ENCODE measurements at places on chromosomes 16 and 17.

DNA sequence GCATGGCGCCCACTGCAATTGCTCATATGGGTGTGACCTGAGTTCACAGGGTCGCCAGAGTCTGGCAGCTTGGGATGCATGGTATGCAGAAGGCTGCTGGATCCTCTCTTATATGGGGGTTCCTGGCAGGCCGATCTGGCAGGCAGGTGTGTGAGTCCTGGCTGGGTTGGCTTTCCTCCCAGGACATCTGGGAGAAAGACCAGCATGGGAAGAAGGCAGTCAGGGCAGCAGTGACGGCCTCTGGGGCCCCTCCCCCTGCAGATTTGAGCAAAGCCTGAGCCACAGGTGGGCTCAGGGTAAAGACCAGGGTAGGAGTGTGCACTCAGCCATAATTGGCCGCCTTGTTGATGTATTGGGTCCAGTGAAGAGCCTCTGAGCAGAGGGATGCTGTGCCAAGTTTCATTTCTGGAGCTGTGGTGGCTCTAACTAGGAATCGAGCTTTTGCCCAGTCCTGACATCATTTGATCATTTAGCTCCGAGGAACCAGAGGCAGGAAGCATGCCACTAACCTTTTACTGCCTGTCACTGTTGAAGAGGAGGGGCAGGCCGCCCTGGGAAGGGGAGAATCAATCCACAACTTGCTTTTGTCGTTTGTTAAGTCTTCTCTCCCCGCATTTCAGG lies 174.3 kb downstream of the CCDC182 start:
- DNase-seq: no peak

DNA sequence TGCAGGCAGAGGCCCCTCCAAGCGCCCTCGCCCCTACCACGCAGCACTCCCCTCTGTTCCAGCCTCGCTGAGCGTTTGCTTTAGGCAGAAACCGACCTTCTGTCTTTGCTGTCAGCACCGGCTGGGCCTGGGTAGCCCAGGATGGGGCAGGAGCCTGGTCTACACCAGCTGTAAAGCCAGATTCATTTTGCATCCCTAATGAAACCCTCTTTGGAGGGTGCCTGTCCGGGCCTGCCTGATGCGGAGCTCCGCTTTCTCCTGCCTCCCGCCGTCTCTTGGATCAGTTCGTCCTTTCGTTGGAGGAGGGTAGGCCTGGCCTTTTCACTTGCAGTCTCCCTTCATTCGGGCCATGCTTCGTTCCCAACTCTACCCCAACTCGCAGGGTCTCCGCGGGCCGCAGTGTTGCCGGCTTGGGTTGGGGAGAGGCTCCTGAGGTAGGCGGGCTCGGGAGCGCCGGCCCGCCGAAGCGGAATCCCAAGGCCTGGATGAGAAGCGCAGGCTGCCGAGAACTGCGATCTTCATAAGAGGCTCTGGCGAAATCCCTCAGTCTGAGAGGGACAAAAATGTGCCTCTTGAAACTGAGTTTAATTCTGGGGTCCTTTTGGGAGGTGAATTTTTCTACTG lies 4.8 kb upstream of the HOXB8 start:
- DNase-seq: no peak

GRCh38 chr16:85720302-85720637 lies 30.6 kb downstream of the C16orf74 start:
- no peak for DNase-seq

- DNase-seq: no peak
These were observed 4.6 kb downstream of the TGFB1I1 start for GRCh38 chr16:31476303-31477219.

DNA sequence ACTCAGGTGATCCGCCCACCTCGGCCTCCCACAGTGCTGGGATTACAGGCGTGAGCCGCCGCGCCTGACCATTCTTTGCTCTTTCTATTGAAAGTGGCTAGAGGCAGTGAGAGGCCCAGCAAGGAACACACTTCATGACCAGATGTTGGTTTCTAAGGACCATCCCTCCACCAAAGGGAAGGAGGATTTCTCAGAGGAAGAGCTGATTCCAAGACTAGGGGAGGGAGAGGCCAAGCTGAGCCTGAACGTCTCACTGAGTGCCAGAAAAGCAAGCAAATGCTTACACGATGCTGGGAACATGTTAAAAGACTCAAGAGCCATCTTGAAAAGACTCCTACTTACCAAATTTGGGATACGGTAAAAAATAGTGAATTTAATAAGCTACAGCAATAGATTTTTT lies 79.2 kb downstream of the MRM3 start:
- no peak for DNase-seq

GRCh38 chr17:75848523-75849278 lies 4.5 kb upstream of the UNC13D start:
- DNase-seq: peak; percentile 13

DNA sequence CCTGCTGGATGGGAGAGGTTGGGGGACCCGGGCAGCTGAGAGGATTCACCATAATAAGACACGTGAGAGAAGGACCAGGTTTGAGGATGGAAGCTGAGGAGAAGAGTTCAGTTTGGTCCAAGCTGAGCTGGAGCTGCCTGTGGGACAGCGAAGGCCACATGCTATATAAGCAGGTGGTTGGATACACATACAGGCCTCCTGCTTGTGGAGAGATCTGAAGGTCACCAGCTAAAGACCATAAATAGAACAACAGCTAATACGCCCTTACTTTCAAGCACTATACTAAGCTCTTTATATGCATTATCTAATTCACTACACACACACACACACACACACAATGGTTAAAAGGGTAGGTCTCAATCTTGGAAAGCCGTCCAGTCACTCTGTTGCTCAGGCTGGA lies 32.1 kb downstream of the DUSP14 start:
- no peak for DNase-seq

GRCh38 chr17:45218895-45219661 lies 2.6 kb upstream of the FMNL1 start:
- peak; percentile 65 for DNase-seq

GRCh38 chr17:55198690-55199370 lies 65.9 kb upstream of the HLF start:
- peak; percentile 62 for DNase-seq

- no peak for DNase-seq
These were observed 508 bp downstream of the FLCN start for GRCh38 chr17:17236295-17237025.

DNA sequence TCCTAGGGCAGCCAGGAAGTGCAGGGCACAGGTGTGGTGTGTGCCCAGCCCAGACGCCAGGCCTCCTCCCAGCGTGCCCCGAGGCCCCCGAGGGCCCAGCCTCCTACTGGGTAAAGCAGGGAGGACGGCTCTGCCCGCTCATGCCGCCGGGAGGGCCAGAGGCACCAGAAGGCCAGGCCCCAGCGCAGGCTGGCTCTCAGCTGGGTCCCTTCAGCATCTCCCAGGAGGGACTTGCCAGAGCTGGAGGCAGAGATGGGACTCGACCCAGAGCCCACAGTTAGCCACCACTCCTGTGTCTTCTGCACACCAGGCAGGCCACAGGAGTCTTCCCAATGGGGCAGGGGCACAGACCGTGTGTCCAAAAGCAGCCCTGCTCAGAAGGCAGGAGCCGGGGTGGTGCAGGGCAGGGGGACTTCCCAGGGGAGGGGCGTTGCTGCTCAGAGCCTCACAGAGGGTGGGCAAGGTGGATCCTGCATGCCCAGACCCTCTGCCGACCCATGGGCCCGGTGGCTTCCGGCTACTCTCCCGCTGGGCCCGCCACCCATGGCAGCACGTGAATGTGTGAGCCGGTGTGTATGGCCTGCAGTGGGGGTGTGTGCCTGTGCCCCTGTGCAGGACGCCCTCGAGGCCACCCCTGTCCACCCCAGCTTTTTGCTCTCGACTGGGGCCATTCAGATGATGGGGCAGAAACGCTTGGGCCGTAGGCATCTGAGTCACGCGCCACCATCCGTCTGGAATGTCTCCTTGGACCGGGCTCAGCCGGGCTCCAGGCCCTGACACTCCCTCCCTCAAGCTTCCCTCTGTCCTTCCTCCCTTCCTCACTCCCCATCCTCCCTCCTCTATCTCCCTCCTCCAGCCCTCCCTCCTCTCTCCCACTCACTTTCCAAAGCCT lies 5.7 kb upstream of the ZNF469 start:
- DNase-seq: no peak

DNA sequence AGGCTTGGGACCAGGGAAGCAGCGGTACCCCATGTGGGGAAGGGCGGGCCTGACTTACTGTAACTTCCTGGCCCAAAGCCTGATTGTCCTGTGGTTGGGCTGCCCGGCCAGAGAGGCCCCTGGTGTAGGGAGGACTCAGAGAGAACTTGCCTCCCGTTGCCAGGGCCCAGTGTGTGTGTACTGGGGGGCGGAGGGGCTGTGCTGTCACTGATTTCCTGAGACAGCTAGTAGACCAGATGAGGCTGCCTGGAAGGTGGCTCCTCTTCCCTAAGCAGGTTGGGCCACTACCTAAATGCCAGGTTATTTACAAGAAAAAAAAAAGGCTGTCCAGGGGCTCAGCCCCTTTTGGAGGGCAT lies 16.7 kb downstream of the SOCS3 start:
- DNase-seq: no peak

DNA sequence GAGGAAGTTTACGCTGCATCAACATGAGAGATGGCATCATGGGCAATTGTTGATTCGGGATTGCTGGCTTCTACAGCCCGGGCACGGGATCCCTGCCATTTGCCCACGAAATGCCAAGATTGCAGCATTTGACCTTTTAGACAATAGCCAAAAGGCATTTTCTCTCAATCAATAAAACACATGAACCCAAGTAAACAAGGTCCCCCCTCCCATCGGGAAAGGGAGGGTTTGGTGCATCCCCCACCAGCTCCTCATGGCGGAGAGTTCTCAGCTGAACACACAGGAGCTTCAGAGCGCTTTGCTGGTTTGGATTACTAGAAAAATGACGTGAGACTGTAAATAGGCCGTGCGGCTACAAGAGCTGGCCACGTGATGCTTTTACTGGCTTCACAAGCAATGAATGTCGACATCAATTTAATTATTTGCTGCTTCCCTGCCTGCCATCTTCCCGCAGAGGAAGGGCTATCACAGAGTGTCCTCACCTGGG lies 147.6 kb downstream of the C16orf95 start:
- no peak for DNase-seq

DNA sequence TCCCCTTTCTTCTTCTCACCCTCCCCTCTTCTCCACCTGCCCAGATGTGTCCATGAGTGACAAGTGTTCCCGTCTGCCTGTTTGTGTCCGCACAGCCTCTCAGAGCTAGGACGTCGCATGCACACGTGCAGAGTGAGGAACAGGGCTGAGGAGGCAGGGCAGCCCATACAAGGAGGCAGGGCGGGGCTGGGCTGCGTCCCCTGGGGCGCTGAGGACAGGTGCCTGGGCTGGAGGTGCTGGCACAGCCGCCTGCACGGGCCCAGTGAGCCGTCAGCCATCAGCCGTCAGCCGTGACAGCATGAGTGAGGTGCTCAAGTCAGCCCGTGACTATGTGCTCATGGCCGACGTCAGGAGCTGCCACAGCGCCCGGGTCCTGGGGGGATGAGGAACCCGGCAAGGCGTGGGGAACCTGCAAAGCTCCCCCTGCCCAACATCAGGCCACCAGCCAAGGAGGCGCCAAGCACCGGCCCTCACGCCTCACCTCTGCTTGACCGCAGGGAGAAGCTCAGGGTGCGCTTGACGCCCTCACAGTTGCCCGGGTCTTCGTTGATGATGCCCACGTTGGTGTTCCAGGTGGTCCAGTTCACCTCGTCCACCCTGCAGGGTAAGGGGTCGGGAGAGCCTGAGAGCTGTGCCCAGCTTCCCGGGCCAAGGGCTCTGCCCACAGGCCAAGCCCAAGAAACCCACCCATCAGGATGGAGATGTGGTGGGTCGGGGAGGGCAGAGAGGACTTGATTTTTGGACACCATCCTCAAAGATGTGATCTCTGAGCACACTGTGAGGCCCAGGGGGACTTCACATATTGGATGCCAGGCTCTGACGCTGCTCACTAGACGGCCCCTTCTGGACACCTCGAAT lies 13.7 kb upstream of the TRPV3 start:
- no peak for DNase-seq

GRCh38 chr16:87086156-87086555 lies 231.0 kb downstream of the C16orf95 start:
- DNase-seq: no peak

DNA sequence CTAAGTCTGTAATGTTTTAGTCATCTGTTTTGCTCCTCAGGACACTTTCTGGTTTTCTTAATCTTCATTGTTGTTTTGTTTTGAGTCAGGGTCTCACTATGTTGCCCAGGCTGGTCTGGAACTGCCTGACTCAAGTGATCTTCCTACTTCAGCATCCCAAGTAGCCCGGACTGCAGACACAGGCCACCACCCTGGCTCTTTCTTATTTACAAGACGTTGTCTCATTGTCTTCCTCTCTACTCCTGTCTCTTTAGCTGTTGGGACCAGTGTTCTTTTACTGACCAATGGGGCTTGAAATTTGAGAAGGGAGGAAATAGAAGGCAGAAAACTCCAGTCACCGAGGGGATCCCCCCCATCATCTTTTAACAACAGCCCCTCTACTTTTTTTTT lies 1.2 kb downstream of the SCPEP1 start:
- DNase-seq: no peak

DNA sequence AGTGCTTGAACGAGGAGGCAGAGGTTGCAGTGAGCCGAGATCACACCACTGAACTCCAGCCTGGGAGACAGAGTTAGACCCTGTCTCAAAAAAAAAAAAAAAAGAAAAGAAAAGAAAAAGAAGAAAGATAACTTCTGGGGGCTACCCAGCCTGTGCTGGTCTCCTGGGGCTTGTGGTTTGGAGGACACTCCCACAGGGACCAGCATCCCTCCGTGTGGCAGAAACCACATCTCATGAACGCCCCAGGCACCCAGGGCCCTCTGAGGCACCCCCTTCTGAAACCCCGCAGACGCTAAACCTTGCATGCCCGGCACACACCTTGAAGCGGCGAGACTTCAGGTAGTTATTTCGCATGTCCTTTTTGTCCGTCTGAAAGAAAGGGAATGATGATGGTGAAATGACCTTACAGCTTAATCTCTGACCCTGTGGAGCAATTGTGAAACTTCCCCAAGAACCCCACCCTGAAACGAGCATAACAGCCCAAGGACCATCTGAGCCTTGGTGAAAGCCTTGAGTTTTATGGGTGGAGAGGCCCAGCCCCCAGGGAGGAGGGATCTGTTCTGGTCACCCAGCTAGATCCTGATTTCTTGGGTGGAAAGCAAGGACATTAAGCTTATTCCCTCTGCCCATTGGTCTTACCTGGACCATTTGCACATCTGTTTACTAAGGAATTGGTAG lies 55.0 kb downstream of the CNGB1 start:
- DNase-seq: no peak

DNA sequence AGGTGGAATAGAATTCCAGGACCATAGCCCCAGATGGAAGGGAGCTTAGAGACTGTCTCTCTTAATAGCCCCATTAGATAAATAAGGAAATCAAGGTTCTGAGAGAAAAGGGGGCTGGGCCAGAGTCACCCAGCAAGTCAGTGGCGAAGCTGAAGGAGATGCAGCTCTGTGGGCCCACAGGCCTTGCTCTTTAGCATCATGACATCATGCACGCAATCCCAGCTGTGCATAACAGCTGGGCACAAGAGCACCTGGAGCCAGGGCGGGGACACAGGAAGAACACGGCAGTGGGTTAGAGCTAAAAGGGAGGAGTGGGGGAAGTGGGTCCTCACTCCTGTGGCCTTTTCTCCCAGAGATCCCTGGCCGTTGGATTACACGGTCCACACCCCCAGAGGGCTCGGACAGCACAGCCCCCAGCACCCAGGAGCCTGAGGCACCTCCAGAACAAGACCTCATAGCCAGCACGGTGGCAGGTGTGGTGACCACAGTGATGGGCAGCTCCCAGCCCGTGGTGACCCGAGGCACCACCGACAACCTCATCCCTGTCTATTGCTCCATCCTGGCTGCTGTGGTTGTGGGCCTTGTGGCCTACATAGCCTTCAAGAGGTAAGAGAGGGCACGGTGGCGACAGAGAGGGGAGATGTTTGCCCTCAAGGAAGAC lies 15.1 kb downstream of the NGFR start:
- DNase-seq: no peak

Data from NCI-H2171 (cell line).